ENCODE measurements at places on chromosomes 7 and 10. TPM values are rescaled to one million over a fixed set of nuclear protein-coding genes. Genes with fewer than 3 reads are reported as not detected.

GRCh38 chr7:104656467-104656866, 328.1 kb downstream of the LHFPL3 start:
- no peaks in the 10 kb centered on the region for H3K36me3 ChIP-seq
- H3K4me3 ChIP-seq, result no peak overlapping the region
- no peak for DNase-seq
- no peak overlapping the region for H3K27ac ChIP-seq
- H3K4me1 ChIP-seq, result no peaks in the 10 kb centered on the region

Gene CUZD1
- 1.0 TPM for polyA plus RNA-seq

Gene SYT15
- 18.4 TPM for polyA plus RNA-seq

- H3K4me3 ChIP-seq, result no peak overlapping the region
- H3K36me3 ChIP-seq, result no peaks in the 10 kb centered on the region
- H3K4me1 ChIP-seq, result no peaks in the 10 kb centered on the region
- no peaks in the 10 kb centered on the region for H3K27me3 ChIP-seq
Measured at GRCh38 chr10:5481121-5481520, 18.2 kb downstream of the CALML5 start.

DNA sequence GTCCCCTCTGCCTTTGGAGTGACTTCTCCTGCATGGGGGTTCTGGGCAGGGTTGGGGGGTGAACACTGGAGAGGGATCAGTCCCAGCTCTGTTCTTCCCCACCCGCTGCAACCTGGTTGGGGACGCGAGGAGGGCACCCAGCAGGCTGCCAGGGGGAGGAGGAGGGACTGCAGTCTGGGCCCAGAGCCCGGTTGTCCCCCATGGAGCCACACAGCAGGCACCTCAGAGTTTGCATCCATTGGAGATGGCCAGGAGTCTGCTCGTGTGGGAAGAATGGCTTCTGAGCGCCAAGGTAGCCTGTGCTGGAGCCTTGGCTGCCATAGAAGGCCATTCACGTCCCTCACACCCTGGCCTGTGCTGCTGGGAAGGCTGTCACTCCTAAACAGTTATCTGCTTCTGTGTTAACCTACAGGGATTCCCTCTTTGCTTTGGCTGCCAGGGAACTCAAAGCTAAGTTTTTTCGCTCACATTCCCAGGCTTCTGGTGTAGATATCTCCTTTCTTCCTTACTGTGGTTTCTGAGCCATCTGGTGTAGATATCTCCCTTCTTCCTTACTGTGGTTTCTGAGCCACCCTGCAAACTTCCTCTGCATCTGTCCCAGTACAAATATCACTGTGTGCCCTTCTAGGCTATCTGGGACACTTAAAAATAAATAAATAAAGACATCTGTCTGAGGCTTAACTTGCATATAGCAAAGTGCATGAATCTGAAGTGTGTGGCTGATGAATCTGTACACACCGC, 133.7 kb downstream of the LHPP start:
- no peak overlapping the region for H3K27ac ChIP-seq
- H3K27me3 ChIP-seq, result no peaks in the 10 kb centered on the region
- H3K4me3 ChIP-seq, result no peak overlapping the region
- H3K4me1 ChIP-seq, result peaks cover under 1% of the 10 kb centered on the region

GRCh38 chr10:35471435-35471834, 133.7 kb upstream of the GJD4 start:
- no peaks in the 10 kb centered on the region for H3K4me1 ChIP-seq
- no peak for DNase-seq
- no peak overlapping the region for H3K4me3 ChIP-seq
- H3K27ac ChIP-seq, result no peak overlapping the region
- no peaks in the 10 kb centered on the region for H3K27me3 ChIP-seq
- H3K36me3 ChIP-seq, result no peaks in the 10 kb centered on the region

Gene GPR37
- polyA plus RNA-seq, result 0.78 TPM

- H3K36me3 ChIP-seq, result no peaks in the 10 kb centered on the region
- H3K27me3 ChIP-seq, result no peaks in the 10 kb centered on the region
- no peak overlapping the region for H3K27ac ChIP-seq
- H3K4me1 ChIP-seq, result no peaks in the 10 kb centered on the region
- H3K4me3 ChIP-seq, result no peak overlapping the region
Measured at GRCh38 chr10:85967594-85967993, 399.0 kb downstream of the GRID1 start.

Gene LIPA
- 24.0 TPM for polyA plus RNA-seq

DNA sequence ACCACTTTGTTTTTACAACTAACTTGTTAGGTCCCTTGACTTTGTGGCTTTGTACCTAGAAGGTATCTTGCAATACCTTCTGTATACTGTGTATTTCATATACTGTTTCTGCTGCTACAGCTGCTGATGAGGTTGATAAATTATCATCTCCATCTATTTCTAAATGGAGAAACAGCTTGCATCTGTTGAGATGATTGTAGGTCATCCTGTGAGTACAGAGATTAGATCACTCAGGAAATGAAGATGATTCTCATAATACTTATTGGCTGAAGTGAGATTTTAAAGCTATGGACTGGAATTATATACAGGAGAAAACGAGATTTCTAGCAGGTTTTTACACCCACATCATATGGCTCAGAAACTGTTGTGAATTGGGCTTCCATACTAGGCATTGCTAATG, 280.5 kb downstream of the KCND2 start:
- no peaks in the 10 kb centered on the region for H3K4me1 ChIP-seq
- no peak overlapping the region for H3K27ac ChIP-seq
- no peaks in the 10 kb centered on the region for H3K27me3 ChIP-seq
- H3K36me3 ChIP-seq, result no peaks in the 10 kb centered on the region

Gene FLNC
- 2.0 TPM for polyA plus RNA-seq

Gene GLI3
- 2.0 TPM for polyA plus RNA-seq

DNA sequence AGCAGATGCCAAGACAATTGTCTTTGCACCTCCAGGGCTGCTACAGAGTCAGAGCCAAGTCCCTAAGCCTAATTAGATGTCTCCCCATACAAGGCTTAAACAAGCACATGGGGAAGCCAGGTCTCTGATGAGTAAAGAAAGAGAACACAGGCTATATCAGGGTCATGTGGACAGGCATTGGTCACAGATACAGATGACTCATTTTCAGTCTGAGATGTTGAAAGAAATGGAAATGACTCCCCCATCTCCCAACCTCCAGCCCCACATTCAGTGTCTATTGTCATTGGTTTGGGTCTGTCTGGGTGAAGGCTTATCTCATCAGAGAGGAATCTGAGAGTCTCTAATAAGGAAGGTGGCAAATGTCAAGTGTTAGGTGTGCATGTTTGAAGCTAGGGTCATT, 290.1 kb upstream of the KIAA1217 start:
- DNase-seq, result no peak
- H3K27ac ChIP-seq, result no peak overlapping the region
- no peaks in the 10 kb centered on the region for H3K36me3 ChIP-seq
- H3K4me1 ChIP-seq, result peaks cover 5% of the 10 kb centered on the region

GRCh38 chr7:6107924-6108323, 76.7 kb downstream of the ANKRD61 start:
- H3K27me3 ChIP-seq, result no peaks in the 10 kb centered on the region
- H3K36me3 ChIP-seq, result peaks cover under 1% of the 10 kb centered on the region
- H3K4me3 ChIP-seq, result no peak overlapping the region
- H3K27ac ChIP-seq, result no peak overlapping the region
- DNase-seq, result no peak

Gene NKX2-3
- not detected for polyA plus RNA-seq

DNA sequence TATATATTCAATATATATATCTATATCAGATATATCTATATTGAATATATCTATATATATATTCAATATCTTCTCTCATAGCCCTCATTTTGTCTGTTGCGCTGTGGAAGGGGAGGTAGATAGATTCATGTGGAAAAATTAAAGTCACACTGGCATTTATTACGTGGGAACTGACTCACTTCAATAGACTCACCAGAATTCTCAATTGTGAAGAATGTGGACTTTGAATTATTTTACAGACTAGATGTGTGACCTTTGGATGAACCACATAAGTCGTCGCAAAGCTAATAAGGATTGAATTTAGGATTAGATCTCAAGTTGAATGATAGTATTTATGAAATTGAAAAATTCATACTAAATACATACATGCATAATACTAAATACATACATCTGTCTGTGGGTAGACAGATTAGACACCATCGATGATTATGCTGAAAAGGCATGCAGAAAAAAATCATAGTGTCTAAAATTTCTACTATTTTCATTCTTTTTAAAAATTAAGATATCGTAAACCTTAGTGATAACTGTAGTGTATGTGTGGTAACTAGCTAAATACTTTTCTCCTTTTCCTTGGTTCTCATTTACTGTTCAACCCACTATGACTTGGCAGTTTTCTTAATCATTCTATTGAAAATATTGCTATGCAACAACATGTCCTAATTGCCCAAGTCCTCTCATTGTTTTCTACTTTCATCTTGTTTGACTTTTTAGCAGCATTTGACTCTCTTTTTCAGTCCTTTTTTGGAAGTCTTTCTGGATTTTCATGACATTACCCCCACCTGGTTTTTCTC, 61.8 kb upstream of the A1CF start:
- no peak overlapping the region for H3K27ac ChIP-seq
- no peak for DNase-seq
- no peaks in the 10 kb centered on the region for H3K27me3 ChIP-seq
- no peaks in the 10 kb centered on the region for H3K36me3 ChIP-seq
- no peaks in the 10 kb centered on the region for H3K4me1 ChIP-seq

GRCh38 chr7:136956232-136956631, 87.8 kb downstream of the CHRM2 start:
- no peak overlapping the region for H3K4me3 ChIP-seq
- H3K36me3 ChIP-seq, result no peaks in the 10 kb centered on the region
- no peak for DNase-seq
- H3K4me1 ChIP-seq, result no peaks in the 10 kb centered on the region
- H3K27me3 ChIP-seq, result no peaks in the 10 kb centered on the region

Gene ENTPD1
- 5.5 TPM for polyA plus RNA-seq

DNA sequence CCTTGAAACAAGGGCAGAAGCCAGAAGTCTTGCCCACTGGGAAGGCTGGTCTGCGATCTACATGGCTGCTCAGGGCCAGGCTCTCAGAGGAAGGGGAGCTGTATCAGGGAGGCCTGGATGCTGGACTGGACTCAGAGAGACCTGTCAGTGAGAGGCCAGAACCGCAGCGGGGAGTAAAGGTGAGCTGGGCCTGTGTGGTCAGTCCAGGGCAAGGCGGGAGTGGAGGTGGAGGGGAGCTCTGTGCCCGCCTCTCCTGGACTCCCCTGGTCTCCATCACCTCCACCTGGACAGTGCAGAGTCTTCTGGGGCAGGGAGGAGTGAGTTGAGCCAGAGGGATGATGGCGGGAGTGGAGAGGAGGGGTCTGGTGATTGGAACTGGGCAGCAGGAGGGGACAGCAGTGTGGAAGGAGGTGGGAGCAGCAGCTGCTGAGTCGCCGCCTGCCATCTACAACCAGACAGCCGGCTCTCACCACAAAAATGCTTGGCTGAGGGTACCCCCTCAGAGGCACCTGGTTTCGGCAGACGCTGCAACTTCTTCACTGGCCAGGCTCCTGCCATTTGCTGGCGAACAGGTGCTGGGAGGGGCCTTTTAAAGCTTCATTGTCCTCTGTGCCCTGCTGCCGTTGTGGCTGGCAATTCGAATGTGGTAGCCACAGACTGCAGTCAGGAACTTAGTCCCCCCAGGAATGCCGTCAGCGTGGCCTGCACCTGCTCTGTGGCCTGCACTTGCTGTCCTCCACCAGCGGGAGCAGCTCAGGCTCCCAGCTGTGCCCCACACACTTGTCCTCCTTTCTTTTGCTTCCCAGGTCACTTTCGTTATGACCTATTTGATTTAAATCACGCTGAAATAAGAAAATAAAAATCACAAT, 3.5 kb downstream of the RASSF4 start:
- no peak overlapping the region for H3K4me3 ChIP-seq
- peak overlapping the region; percentile 99 for H3K27ac ChIP-seq
- H3K36me3 ChIP-seq, result no peaks in the 10 kb centered on the region
- peaks cover 9% of the 10 kb centered on the region for H3K4me1 ChIP-seq

- no peak overlapping the region for H3K27ac ChIP-seq
- no peak for DNase-seq
- no peaks in the 10 kb centered on the region for H3K27me3 ChIP-seq
- no peaks in the 10 kb centered on the region for H3K36me3 ChIP-seq
- no peak overlapping the region for H3K4me3 ChIP-seq
- no peaks in the 10 kb centered on the region for H3K4me1 ChIP-seq
Measured at GRCh38 chr7:95062901-95063300, 155.5 kb downstream of the PPP1R9A start.

Gene EPDR1
- polyA plus RNA-seq, result 33.0 TPM

DNA sequence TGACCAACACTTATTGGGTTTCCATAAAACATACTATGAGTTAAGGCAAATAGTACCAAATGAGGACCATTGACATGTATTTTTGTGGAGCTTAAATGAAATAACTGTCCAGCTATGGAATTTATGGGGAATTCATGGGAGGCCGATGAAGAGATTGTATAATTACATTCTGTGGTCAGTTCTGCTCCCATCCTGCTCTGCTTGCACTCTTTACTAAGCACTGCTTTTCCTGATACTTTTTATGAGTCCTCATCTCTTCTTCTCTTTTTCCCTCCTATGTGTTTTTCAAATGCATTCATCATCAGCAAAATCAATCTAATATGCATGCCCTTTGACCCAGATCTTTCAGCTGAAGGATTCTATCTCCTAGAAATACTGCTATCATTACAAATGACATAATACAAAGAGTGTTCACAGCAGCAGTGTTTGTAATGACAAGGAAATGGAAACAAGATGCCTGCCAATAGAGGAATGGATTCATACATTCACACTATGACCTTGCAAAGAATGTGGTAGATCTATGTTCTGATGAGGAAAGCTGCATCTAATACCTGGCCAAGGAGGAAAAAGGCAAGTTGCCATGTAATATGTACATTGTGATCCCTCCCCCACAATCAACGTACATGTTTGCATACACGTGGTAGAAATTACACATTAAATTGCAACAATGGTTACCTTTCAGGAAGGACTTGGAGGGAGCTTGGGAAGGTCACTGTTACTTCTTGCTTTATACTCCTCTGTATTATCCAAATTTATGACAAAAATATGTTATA, 73.9 kb downstream of the PCGF5 start:
- H3K36me3 ChIP-seq, result no peaks in the 10 kb centered on the region
- H3K4me1 ChIP-seq, result no peaks in the 10 kb centered on the region
- H3K4me3 ChIP-seq, result no peak overlapping the region
- no peak for DNase-seq

GRCh38 chr7:120053390-120053961, 219.5 kb upstream of the KCND2 start:
- no peaks in the 10 kb centered on the region for H3K36me3 ChIP-seq
- H3K4me1 ChIP-seq, result no peaks in the 10 kb centered on the region
- no peak for DNase-seq

GRCh38 chr10:86018735-86019058, 347.9 kb downstream of the GRID1 start:
- no peak overlapping the region for H3K4me3 ChIP-seq
- H3K36me3 ChIP-seq, result no peaks in the 10 kb centered on the region
- no peak for DNase-seq
- H3K27ac ChIP-seq, result no peak overlapping the region

Gene WNT8B
- polyA plus RNA-seq, result 0.02 TPM

- H3K36me3 ChIP-seq, result peaks cover 5% of the 10 kb centered on the region
- H3K27me3 ChIP-seq, result no peaks in the 10 kb centered on the region
- peak; percentile 100 for DNase-seq
- H3K27ac ChIP-seq, result peak within 1 kb of the TSS; percentile 99
- peaks cover 6% of the 10 kb centered on the region for H3K4me1 ChIP-seq
Measured at GRCh38 chr7:25125137-25125946, at the start of gene CYCS. Gene CYCS, minus strand, starts transcription at chr7:25125260. Its CDS starts 1,141 bp downstream, at chr7:25124119.

All from lung (tissue), 17 donors.